ENCODE measurements at places on chromosomes 2 and 18.

- DNase-seq: no peak
These were observed 40.1 kb downstream of the SCN3A start for GRCh38 chr2:165163761-165164160.

DNA sequence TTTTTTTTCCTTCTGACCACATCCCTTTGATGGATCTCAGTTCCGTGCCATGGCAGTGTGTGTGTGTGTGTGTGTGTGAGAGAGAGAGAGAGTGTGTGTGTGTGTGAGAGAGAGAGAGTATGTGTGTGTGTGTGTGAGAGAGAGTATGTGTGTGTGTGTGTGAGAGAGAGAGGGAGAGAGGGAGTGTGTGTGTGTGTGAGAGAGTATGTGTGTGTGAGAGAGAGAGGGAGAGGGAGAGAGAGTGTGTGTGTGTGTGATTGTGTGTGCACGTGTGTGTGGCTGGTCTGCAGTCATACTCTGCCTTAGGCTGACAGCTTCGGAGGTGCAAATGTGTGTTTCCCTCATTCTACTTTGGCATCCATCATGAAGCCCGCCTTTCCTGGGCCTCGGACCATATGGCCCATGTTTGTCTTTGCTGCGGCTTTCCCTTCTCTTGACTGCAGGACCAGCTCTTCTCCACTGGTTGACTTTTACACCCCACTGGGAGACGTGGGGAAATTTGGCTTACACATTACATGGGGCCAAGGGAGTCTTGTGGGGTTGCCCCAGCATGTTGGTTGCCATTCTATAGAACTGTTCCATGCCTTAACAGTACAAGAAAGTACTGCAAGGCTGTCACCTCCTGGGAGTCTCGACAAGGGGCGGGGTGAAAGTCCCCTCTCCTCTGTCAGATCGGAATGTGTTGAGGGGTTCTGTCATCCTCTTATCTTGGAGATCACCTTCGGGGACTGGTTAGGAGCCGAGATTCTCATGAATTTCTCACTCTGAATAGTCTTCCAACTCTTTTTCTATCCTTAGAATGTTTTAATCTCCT is 21.6 kb downstream of the TSN start:
- no peak for DNase-seq

- DNase-seq: peak; percentile 3
These were observed 204.8 kb downstream of the TFCP2L1 start for GRCh38 chr2:121080013-121080772.

GRCh38 chr2:218873359-218874194 is 7.1 kb upstream of the WNT10A start:
- no peak for DNase-seq
